ENCODE measurements at places on chromosomes 3 and 15.

- DNase-seq = no peak
Observed at GRCh38 chr3:128493570-128494366, 767 bp upstream of the GATA2 start.

DNA sequence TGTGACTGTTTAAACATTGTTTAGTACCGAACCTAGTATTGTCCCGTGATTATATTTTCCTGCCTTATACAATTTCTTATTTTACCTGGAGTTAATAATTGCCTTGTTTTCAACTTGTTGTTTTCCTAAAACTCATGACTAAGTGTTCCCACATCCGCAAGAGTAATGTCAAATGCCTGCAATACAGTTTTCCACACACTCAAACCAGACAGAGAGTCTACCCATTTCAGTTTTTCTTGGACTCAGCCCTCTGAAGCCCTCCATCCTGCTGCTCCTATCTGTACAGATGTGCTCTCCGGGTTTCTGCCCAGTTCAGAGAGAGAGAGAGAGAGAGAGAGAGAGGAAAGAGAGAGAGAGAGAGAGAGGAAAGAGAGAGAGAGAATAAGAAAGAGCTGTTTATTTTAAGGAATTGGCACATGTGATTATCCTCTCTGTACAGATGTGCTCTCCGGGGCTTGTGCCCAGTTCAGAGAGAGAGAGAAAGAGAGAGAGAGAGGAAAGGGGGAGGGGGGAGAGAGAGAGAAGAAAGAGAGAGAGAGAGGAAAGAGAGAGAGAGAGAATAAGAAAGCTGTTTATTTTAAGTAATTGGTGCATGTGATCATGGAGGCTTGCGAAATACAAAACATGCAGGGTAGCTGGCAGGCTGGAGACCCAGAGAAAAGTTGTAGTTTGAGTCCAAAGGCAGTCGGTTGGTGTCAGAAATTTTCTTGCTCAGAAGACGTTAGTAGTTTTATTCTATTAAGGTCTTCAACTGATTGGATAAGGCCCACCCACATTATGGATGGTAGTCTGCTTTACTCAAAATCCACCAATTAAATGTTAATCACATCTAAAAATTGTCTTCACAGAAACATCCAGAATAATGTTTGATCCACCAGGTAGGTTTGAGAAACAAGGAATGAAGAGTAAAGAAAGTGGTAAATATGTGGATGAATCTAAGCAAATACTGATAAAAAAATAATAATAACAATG, 104.1 kb upstream of the GOLGA8J start:
- peak; percentile 15 for DNase-seq

DNA sequence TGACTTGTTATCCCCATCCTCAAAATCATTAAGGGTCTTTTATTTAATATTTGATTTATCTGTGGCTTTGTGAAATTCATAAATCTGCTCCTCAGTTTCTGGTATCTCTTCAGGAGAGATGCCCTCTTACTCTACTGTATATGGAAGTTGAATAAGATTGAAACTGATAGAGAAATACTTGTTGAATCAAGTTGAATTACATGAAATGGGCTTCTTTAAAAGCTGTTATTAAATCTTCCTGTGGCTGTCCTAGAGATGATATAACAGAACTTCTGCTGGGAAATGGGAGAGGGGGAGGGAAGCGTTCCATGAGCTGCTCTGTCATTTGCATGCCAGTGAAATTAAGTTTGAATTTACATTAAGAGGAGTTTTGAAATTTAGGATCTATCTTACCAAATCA, 494.4 kb upstream of the TPRG1 start:
- DNase-seq = no peak

DNA sequence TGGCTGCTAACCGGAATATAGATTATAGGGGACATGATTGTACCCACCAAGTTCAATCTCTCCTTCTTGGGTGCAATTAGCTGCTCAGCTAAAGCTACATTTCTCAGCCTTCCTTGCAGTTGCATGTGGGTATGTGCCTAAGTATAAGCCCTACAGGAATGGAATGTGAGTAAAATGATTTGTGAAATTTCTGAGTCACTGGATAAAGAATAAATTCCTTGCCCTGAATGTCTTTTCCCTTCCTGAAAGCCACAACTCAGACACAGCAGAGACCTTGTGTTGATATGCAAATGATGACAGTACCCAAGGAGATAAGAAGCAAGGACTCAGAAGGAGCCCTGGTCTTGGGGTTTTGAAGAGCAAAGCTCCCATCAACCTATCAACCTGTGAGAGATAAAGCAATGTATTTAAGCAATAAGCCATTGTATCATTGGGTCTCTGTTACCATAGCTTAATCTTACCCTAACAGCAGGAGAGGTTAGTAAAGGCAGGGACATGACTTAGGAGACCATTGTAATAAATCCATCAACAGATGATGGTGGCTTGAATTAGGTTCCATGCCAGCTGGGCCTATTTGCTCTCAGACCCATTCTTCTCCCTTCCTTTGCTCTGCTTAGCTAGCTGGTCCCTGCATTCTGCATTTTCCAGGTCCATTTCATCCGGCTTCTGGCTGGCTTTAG, 25.6 kb upstream of the ZNF280D start:
- DNase-seq = peak; percentile 88

DNA sequence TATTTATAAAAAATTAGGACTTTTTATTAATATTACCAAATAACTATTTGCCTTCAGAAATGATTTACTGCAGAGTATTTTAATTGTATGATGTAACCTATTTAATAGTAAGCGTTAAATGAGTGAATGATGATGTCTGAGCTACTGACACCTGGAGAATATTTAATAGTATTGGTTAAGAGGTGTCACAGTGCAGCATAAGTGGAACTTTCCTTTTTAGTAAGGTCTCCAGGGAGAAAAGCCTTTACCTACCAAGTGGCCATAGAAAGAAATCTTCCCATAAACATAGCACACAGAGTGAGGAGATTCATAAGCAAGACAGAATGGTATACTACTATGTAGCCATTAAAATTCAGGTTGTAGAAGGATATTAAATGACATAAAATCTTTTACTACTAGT, 441.7 kb downstream of the TBL1XR1 start:
- DNase-seq = no peak

- DNase-seq = peak; percentile 33
Observed at GRCh38 chr3:120773932-120774331, 31.4 kb downstream of the GTF2E1 start.

- peak; percentile 91 for DNase-seq
Observed at GRCh38 chr3:124248471-124249028, 256.6 kb upstream of the ROPN1 start.

DNA sequence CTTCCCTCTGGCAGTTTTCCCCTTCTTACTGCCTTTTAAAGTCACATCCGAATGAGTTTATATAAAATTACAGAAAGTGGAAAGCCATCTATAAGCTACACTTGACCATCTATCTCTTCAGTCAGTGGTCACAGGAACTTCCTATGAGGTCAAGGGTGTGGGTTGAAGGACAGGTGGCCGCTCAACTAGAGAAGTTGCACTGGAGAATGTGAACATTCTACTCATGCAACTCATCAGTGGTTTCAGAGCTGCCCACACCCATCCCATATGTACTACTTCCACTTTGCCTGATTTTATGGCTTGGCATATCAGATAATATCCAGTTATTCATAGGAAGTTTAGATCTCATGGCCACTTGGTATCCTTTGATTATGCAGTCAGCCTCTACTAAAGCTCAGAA, 57.4 kb upstream of the TMEM158 start:
- DNase-seq = no peak

DNA sequence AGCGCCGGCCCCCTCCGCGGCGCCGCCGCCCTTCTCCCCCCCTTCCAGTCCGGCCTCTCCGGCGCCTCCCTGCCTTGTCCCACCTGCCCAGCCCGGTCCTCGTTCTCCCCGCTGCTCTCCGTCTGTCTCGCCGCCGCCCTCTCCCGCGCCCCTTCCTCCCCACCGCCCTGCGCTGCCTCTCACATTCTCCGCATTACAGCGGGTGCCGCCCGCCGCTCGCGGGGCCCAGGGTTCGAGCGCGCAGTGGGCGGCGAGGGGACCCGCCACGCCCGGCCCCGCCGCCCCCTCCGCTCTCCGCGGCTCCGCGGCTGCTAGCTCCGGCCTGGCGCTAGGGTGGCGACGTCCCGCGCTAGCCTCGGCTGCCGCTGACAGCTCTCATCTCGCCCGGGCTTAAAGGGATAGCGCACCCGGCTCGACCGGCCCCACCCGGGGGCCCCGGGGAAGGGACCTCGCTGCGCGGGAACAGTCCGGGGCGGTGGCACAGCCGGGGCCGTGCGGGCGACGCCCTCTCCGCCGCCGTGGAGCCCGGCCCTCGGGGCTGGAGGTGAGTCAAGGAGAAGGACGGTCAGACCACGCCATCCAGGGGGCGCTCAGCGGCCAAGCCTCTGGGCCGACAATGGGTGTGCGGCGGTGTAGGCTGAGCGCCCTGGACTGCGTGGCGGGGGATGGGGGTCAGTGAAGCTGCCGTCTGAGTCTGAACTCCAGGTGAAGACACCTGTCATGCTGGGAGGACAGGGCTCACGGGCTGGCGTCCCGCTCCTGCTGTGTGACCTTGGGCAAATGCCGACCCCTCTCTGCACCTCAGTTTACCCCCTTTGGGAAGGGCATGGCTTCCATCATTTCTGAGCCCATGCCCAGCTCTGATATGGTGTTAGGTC, 187.4 kb upstream of the LINGO1 start:
- DNase-seq = peak; percentile 31

GRCh38 chr3:71454512-71455403, 128.8 kb downstream of the FOXP1 start:
- DNase-seq = no peak

DNA sequence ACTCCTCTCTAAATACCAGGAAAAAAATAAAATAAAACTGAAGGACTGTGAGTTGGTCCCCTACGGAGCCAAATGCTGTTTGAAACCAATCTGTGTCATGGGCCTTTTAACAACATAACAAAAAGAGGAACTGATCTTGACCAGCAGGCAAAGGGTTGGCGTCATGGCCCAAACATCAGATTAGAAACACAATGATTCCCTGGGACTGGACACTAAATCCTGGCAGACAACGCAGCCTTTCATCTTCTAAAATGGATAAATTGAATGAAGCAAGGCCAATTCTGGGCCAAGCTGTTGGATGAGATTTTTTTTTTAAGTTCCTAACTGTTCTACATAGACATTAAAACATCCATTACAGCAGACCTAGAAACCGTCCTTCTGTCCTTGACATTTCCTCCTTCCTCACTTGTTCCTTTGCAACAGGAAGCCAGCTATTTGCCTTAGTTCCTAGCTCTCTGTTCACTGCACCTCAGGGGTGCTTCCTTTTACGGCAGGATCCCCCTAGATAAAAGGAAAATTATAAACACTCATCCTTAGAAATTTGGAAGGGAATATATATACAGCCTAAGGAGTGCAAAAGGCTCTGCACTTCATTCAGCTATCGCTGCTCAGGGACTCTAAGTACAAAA, 21.6 kb upstream of the TAFA4 start:
- DNase-seq = no peak

DNA sequence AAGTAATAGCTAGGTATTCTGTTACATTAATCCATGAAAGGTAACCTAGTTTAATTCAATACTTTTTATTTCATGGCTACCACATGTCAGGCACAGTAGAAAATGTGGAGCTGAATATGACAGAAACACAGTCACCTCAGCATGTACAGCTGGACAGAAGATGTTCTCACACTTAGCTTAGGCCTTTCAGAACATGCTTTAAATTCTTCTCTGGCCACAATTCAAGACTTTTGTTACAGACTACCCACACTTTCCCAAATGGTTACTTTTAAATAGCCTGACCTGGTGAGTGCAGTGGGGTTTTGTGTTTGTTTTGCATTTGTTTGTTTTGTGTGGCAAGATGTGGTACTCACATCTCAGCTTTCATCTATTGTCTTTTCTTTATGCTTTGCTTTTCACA, 1079.5 kb downstream of the IGSF11 start:
- peak; percentile 4 for DNase-seq

DNA sequence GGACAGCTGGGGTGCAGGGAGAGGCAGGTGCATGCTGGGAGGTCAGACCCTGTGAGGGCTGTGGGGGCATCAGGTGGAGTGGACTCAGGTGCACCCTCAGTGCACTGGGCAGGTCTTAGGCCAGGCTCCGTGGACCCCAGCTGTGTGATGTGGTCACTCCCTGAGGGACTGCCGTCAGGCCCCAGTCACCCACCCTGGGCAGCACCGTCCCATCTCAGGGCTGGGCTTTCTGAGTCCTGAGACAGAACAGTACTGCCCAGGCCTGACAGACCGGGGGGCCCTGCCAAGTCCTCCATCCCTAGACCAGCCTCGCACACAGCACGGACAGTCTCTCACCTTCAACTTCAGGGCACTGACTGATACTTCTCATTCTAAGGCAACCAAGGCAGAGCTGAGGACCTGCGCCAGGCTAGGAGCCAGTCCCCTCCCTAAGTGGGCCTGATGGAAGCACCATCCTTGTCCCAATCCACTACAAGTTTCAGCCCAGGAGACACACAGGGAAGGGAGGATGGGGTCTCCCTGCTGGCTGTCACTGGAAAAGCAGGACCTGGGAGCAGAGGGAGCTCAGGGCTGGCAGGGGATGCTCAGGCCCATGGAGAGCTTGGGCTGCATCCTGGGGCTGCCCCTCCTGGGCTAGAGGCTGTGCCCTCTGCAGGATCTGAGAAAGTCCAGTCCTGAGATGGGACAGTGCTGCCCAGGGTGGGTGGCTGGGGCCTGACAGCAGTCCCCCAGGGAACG, 86.3 kb downstream of the LMLN start:
- no peak for DNase-seq

DNA sequence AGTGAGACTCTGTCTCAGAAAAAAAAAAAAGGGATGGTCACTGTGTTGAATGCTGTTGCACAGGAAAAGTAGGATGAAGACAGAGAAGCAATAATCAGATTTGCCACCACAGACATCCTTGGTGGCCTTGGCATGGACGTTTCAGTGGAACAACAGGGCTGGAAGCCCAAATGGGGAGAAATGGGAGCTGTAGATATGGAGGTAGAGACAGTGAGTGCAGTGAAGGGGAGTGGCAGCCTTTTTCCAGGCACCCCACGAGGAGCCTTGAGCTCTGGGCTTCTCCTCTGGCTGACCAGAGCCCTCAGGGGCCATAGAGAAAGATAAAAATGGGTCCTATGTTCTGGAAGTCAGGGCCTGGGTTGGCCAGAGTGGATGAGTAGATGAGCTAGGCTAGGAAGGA, 12.3 kb upstream of the DOCK3 start:
- DNase-seq = no peak

- no peak for DNase-seq
Observed at GRCh38 chr3:107797586-107797985, 274.8 kb downstream of the BBX start.

GRCh38 chr3:170055209-170055608, 17.4 kb downstream of the GPR160 start:
- DNase-seq = peak; percentile 41

DNA sequence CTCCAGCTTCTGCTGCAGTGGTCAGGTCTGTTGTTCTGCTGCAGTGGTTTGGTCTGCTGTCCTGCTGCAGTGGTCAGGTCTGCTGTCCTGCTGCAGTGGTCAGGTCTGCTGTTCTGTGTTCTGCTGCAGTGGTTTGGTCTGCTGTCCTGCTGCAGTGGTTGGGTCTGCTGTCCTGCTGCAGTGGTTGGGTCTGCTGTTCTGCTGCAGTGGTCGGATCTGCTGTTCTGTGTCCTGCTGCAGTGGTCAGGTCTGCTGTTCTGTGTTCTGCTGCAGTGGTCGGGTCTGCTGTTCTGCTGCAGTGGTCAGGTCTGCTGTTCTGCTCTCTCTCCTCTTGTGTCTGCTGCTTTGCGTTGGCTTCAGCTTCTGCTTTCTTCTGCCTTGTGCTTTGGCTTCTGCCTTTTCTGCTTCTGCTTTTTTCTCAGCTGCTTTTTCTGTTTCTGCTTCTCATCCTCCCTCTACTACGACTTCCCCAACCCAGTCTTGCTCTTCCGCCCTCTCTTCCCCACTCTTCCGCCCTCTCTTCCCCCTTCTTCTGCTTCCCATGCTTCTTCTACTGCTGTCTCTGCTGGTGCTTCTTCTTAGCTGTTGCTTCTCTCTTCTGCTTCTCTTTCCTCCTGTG, 50.7 kb downstream of the FAM43A start:
- DNase-seq = no peak

GRCh38 chr15:66895794-66896453, 169.5 kb upstream of the SMAD3 start:
- no peak for DNase-seq

All from EL (cell line).